Right forelimb (tissue), 1 donor: ENCODE measurements at places on chromosomes 12 and 14.

DNA sequence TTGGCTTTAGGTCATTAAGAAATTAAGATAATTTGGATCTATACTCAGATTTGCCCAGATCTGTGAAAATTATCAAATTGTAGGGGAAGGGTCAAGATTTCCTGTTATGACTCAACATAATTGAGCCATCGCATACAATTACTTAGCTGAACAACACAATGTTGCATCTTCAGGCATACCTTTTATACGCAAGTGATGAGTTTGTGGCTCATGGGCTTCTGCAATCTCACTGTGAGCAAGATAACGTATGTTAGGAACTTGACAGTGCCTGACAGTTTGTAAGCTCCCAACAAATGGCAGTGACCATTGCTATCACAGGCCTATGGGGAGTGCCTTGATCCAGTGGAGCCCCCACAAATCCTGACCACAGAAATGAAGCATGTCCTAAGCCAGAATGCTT lies 199.7 kb downstream of the BCAT1 start:
- no peak for DNase-seq

GRCh38 chr12:94080341-94081009 lies 67.9 kb upstream of the PLXNC1 start:
- no peak for DNase-seq

DNA sequence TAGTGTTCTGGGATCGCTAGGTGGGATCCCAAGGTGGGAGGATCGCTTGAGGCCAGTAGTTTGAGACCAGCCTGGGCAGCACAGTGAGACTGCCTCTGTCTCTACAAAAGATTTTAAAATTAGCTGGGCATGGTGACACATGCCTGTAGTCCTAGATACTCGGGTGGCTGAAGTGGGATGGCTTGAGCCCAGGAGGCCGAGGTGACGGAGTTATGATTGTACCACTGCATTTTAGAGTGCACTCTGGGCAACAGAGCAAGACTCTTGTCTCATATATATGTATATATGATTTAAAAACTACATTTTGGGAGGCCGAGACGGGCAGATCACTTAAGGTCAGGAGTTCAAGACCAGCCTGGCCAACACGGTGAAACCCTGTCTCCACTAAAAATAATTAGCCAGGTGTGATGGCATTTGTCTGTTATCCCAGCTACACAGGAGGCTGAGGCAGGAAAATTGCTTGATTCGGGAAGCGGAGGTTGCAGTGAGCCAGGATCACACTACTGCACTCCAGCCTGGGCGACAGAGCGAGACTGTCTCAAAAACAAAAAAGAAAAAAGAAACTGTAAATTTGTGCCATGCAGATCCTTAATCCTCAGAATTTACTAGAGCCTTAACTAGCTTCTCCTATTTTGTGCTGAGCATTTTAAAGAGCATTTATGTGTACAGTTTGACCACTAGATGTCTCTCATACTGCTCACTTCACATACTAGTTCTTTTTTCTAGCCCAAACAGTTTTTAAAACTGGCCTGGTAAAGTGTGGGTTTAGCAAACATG lies 114.8 kb downstream of the MON2 start:
- DNase-seq, result no peak

DNA sequence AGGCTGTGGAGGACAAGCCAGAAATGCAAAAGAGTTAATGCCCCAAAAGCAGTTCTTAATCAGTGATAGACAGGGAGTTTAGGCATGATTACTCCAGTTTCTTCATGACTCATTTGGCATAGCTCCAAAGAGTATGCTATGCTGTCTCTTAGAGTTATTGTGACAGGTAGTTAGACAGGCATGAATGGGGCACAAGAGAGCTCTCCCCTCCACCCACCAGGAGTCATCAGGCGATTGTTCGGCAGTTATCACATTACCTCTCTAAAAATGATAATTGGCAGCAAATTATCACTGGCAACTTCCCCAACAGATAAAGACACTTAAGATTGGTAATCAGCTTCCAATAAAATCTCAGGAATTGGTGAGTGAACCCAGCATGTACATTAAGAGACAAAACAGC lies 320.1 kb downstream of the DAD1 start:
- DNase-seq, result no peak

DNA sequence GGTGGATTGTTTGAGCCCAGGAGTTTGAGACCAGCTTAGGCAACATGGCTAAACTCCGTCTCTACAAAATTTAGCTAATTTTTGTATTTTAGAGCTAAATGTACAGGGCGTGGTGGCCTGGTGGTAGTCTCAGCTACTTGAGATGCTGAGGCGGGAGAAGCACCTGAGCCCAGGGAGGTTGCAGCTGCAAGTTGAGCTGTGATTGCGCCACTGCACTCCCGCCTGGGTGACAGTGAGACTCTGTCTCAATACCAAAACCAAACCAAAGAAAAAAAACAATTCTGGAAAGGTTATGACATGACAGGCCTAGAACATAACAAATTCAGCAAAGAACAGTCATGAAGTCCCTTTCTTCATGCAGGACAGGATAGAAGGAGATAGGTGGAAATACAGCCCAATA lies 25.7 kb downstream of the WDR89 start:
- no peak for DNase-seq

DNA sequence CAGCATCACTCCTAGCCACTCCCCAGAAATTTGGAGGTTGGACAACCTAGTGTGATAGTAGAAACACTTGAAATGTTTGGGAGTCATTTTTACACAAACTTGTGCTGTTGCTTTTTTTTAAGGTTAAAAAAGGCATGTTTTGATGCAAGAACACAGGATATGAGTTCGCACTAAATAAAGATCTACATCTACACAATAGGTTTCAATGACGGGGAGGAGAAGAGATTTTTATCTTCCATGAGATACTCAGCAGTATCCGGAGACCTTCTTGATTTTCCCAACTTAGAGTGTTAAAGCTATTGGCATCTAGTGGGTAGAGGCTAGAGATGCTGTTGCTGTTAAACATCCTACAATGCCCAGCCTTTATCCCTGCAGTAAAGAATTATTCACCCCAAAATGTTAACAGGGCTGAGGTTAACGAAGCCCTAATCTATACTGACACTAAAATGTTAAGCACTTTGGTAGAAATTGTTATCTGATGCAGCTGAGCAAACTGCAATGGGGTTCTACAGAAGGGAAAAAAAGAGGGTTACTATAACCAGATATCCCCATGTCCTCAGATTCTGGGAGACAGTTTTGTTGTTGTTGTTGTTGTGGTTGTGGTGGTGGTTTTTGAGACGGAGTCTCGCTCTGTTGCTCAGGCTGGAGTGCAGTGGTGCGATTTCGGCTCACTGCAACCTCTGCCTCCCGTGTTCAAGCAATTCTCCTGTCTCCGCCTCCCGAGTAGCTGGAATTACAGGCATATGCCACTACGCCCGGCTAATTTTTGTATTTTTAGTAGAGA lies 14.0 kb upstream of the PCNX1 start:
- no peak for DNase-seq

DNA sequence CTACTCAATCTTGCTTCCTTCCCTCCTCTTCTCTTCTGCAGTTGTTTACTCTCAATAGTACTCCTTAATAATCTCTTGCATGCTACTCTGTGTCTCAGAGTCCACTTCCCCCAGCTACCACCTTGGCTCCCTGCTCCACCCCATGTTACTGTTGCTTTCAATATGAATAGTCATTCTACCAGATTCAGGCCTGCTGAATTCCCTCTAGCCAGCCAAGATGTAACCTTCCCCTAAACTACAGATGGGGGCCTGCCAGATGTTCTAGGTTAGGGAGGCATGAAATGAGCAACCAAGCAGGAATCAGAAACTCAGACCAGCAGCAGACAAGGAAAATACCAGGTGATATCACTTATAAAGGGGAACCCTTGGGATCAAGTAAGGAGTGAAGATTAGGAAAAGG lies 392.1 kb upstream of the DDHD1 start:
- DNase-seq, result no peak

- DNase-seq, result no peak
These were observed 5.1 kb downstream of the P3H3 start for GRCh38 chr12:6833189-6833890.

GRCh38 chr12:47560415-47560814 lies 145.4 kb downstream of the RPAP3 start:
- DNase-seq, result no peak

DNA sequence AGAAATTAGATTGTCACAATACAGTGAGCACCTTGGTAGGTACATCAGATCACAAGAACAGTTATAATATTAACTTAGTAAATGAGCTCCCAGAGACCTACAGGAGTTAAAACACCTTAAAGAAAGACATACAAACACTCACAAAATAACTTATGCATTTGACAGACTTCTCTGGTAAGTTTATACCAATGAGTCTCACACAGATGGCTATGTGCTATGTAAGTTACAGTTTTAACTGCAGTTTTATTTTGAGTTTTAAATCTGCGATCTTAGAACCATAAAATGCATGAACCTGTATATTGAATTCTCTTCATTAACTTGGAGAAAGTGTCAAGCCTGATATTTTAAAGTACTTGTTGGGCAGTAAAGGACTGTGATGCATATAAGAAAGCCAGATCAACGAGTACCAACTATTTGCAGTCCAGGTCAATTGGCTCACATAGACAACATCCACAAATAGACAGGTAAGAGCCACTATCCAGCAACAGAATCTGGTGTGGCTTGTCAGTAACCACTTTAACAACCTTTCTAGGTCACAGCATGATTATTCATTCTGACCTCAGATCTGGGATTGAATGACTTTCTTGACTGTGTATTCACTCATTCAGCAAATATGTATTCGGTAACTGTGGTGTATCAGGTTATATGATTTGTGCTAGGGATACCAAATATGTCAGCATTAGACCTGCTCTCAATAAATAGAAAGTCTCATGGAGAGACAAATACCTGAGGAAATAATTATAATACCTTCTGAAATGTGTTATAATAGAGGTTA lies 856.6 kb upstream of the MGAT4C start:
- DNase-seq, result no peak

DNA sequence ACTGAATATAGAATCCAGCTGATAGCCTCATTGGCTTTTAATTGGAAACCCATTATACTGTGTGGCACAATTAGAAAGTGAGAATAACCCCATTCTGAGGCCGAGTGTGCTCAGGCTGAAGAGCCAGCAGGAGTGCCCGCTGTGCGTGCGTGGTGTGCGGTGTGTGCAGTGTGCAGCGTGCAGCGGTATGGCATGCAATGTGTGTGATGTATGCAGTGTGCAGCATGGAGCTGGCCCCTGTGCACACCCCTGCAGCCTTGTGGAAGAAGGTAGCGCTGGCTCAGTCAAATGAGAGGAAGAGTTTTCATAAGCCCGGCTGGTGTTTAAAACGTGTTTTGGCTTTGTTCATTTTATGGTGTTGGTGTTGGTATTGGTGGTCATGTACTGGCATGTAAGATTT lies 22.9 kb downstream of the CKB start:
- DNase-seq, result no peak

DNA sequence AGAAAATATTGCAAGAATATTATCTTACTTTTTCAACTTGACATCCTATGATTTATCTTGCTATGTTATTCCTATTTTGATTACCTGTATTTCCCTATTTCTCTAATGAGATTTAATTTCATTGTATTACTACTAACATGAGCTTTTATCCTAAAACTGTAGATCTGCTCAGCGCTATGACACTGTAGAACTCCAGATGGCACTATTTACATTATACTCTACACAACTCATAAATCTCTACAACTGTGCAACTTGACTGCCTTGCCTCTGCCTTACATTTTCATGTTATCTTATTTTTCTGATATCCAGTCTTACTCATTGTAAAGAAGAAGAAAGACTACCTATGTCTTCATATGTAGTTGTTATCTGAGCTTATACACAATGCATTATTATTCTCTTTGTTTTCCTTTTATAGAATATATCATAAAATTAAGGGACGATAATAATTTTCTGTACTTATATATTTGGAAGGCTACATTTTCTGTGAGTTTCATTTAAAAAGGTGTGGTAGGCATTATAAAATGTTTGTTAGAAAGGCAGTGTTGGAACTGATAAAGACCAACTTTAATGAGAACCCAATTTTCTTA lies 24.1 kb downstream of the NUP37 start:
- no peak for DNase-seq
